ENCODE measurements at places on chromosomes 16 and 17. TPM values are rescaled to one million over a fixed set of nuclear protein-coding genes. Genes with fewer than 3 reads are reported as not detected.

Gene RNF213
- 44.8 TPM for total RNA-seq

Gene CFAP97D1
- total RNA-seq: not detected

Gene ZPBP2
- not detected for total RNA-seq

Gene SLC35G6
- not detected for total RNA-seq

Gene KRTAP4-5
- total RNA-seq: not detected

Gene PHF12
- total RNA-seq: 20.8 TPM

Gene PARD6A
- 3.4 TPM for total RNA-seq

Gene FMNL1
- 15.2 TPM for total RNA-seq

Gene SLC5A11
- not detected for total RNA-seq

Gene ABCC12
- total RNA-seq: not detected

Gene SLC25A19
- total RNA-seq: 23.5 TPM

Gene ATP2A3
- total RNA-seq: 16.6 TPM

Gene ITGAL
- 0.82 TPM for total RNA-seq

Gene NPIPA8
- 0.15 TPM for total RNA-seq

Gene KCNJ12
- 10.0 TPM for total RNA-seq

Gene MIEF2
- total RNA-seq: 18.5 TPM

Gene SLFN14
- not detected for total RNA-seq

Gene GRAP
- 4.0 TPM for total RNA-seq

Gene TAC4
- not detected for total RNA-seq

Gene MAF
- 18.1 TPM for total RNA-seq

Gene SNAI3
- total RNA-seq: 0.39 TPM

Gene ITGAX
- 1.8 TPM for total RNA-seq

Gene SCARF1
- total RNA-seq: 15.3 TPM

Gene NXN
- 19.3 TPM for total RNA-seq

Gene STX1B
- total RNA-seq: 1.6 TPM

Gene KIF2B
- total RNA-seq: not detected

Gene TMEM106A
- 8.7 TPM for total RNA-seq

Measured in right cardiac atrium (tissue), 5 donors.